D341Med (cell line): ENCODE measurements at places on chromosomes 2 and 18.

DNA sequence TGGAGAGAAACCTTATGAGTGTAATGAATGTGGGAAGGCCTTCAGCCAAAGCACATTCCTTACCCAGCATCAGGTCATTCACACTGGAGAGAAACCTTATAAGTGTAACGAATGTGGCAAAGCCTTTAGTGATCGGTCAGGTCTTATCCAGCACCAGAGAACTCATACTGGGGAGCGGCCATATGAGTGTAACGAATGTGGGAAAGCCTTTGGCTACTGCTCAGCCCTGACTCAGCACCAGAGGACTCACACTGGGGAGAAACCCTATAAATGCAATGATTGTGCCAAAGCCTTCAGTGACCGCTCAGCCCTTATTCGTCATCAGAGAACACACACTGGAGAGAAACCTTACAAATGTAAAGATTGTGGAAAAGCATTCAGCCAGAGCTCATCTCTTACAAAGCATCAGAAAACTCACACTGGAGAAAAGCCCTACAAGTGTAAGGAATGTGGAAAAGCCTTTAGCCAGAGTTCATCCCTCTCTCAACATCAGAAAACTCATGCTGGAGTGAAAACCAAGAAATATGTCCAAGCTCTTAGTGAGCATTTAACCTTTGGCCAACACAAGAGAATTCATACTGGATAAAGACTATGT lies 7.8 kb downstream of the ZNF892 start:
- DNase-seq: no peak

DNA sequence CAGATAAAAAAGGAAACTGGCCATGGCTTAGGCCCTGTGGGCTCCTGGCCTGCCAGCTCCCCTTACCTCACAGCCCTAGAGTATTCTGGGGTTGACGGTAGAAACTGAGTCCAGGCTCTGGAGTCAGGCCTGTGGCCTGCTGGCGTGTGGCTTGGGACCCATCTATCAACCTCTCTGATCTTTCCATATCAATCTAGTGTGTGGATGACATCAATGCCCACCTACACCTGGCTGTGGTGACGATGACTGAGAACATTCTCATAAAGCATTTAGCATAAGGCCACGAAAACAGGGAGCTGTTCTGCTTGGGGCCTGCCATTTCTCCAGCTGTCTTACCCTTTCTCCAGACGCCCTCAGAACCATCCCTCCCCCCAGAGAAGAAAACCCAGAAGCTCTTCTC lies 17.9 kb downstream of the PCARE start:
- DNase-seq: no peak

GRCh38 chr2:190088917-190089316 lies 26.4 kb upstream of the MSTN start:
- DNase-seq: peak; percentile 41

DNA sequence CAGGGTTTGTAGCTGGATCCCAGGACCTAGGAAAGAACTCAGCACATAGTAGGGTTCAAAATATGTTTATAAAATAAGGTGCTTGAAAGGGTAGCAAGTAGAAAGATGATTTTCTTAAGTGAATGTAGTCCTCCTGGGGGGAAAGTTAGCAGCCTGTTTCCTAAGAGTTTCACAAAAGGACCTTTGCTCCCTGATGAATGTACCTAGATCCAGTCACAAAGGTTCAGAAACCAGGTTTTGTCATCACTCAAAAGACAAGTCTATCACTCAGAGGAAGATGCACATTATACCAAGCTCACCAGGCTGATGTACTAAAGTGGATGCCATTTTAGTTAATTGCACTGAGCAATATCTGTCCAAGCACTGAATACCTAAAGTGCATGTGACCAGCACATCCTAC lies 378.2 kb downstream of the BCL11A start:
- no peak for DNase-seq

GRCh38 chr18:70314151-70314782 lies 25.4 kb downstream of the SOCS6 start:
- no peak for DNase-seq

DNA sequence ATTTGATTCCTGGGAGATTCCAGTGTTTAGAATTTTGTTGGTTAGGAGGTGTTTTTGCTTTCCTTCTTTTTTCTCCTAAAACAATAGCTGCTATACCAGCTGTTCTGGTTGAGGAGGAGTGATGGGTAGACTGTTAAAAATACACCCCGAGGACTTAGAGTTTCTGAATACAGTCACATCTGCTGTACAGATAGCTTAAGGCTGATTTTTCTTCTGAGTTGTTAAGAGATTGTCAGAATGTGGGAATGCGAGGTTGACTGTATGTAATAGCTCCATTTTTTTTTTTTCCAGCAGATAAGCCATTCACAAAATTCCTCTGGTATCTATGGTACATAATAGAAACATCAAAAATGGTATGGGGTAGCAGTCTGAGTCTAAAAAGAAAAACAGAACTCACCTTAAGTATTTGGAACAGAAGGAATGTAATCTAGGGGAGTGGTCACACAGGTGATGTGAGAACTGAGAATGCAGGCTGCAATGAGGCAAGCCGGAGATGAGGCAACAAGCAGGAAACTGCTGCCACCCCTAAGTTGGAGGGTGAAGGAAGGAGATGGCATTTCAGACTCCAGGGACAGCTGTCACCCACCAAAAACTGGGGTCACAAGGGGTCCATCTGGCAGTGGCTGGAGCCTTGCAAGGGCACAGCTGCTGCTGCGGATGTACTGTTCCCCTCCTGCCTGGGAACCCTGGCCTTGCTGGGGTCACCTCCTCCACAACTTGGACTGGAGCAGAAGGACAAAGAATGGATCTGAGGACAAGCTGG lies 2.4 kb downstream of the DGKD start:
- DNase-seq: no peak

DNA sequence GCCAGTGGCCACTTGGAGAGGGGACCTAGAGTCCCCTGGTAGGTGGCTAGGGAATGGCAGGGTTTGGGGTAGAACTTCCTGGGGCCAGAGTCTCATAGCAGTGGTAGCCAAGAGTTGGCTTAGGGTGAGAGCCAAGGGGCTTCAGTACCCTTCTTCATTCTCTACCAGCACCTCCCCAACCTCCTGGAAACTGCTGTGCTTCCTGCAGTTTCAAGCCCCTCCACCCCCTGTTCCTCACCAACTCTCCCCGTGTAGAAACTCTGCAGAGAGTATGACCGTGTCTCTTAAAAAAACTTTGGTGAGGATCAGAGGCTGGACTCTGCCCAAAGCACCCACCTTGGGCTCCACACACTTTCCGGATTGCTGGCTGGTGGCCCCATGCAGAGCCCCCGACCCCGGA lies 159.6 kb downstream of the MSH2 start:
- no peak for DNase-seq

DNA sequence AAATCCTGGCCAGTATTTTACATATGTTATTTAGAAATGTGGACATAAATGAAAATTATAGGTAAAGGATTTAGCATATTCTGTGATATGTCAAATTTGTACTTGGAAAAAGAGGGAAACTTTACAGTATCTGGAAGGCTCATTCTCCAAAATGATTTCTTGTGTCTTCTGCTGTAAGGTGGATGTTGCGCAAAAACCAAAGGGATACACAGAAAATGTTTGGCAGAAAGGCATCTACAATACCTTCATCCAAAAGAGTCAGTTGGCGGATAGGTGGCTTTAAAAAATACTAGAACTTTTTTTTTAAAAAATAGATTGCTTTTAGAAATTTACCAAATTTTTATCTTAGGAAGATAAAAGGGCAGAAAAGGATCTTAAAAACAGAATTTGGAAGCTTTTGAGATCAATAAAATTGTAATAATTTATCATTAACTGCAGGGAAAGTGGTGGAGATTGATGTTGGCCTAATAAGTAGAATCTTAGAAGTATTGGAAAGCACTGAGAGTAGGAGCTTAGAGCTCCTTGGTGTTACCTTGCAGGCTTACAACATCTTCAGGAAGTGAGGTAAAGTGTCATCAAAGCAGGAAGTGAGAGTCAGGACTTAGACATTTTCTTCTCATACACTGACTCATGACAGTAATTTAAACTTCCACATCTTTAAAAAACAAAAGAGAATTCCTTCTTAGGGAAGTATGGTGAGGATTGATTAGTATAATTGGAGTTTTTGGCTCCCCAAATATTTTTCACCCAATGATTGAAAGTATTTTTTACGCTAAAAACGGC lies 2.1 kb downstream of the NABP1 start:
- no peak for DNase-seq

DNA sequence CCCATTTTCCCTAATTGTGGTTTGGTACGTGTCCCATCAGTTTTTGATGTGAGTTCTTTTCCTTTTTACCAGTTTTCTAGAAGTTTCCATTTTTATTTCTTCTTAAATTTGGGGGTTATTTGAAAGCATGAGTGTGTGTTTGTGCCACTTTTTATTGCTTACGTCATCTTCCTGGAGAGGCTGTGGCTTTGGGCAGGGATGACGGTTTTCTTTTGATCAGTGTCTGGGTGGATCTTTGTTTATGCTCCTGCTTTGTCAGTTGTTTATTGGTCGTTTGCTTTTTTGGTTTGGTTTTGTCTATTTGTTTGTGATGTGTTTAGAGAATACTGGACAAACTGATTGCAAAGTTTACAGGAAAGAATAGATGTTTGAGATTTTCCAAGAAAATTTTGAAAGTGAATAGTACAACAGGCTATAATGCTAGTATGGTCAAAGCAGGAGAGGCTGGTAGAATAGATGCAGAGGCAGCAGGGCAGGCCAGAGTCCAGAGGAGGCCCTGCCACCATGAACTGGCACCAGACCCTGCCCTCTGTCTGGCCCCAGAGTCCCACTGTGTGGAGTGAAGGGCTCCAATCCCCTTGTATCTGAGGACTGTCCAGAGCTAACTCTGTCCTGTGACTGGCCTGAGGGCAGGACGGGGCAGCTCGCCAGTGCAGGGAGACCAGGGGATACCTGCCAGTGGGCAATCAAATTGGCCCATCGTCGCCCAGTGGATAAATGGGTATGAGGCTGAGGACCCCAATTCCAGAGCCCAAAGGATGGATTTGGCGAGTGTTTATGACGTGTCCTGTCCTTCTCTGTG lies 23.4 kb upstream of the SNED1 start:
- DNase-seq: no peak

- no peak for DNase-seq
These were observed 186.8 kb upstream of the CTAGE1 start for GRCh38 chr18:22604390-22604985.

DNA sequence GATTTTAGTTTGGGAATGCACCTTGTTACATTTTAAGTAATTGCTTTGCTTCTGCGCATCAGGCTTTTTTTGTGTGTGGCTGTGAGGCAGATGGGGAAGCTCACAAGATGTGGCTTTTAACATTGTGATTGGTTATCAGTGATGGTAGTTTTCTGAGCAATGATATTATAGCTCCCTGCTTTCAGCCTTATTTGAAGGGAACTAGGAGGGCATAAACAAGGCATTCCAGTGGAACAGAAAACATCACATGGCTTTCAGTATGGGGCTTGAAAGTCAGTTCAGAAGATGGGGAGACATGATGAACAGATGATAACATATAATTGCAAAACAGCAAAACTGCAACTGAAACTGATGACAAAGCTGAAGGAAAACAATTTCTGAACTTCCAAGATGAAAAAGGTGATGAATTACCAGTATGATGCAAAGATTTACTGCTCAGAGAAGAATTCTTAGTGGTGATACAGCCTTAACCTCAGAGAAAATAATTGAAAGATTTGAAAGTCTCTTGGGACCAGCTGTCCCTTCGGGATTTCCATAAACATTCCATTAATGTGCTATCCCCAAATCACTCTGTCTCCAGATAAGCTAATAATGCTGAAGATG lies 439.7 kb downstream of the RND3 start:
- no peak for DNase-seq

- DNase-seq: peak; percentile 37
These were observed 47.6 kb downstream of the G6PC2 start for GRCh38 chr2:168948621-168949212.

DNA sequence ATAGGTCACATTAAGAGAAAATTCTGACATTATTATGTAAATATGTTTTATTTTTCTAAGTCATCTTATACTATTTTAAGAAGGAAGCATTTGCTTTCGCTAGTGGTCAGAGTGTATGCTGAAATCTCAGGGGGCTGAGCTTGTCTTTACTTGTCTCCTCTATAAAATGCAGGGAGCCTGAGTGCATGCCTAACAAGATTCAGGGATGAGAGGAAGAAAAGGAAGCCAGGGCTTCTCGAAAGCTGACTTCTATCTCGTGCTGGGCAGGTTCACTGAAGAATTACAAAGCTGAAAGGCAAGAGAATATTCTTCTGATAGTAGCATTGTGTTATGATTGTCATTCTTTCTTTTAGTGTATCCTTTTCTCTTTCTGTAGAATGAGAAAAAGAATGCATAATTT lies 467.4 kb downstream of the SOX11 start:
- DNase-seq: no peak

GRCh38 chr2:160910681-160911080 lies 249.5 kb upstream of the TANK start:
- DNase-seq: no peak

- DNase-seq: no peak
These were observed 15.2 kb downstream of the KCNJ3 start for GRCh38 chr2:154713675-154714074.

- peak; percentile 34 for DNase-seq
These were observed 295.7 kb downstream of the XIRP2 start for GRCh38 chr2:167183931-167184330.

- DNase-seq: no peak
These were observed 6.7 kb downstream of the RAMP1 start for GRCh38 chr2:237866101-237866621.

DNA sequence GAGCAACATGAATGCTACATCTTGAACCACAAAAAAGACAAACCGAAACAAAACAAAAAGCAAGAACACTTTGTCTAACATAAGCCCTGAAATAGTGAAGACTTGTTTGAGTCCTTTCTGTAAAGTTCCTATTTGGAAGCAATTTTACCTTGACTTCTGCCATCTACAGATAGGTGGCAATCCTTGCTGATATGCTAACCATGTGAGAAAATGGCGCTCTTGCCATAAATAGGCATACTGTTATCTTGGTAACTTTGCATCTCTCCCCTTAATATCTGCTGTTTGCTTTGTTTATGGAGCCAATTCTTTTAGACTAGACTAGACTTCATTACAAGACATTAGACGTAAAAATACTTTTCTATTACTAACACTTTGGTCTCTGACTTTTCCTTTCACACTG lies 49.4 kb upstream of the PNPT1 start:
- no peak for DNase-seq

GRCh38 chr2:92073815-92074548 lies 2797.2 kb upstream of the TEKT4 start:
- peak; percentile 2 for DNase-seq

- no peak for DNase-seq
These were observed 244.5 kb upstream of the MEX3C start for GRCh38 chr18:51442012-51442411.
